Left renal cortex interstitium (tissue), 4 donors: ENCODE measurements at places on chromosomes 4 and X.
A peak's percentile ranks its signal among the peaks of the same experiment; 100 is the strongest.

DNA sequence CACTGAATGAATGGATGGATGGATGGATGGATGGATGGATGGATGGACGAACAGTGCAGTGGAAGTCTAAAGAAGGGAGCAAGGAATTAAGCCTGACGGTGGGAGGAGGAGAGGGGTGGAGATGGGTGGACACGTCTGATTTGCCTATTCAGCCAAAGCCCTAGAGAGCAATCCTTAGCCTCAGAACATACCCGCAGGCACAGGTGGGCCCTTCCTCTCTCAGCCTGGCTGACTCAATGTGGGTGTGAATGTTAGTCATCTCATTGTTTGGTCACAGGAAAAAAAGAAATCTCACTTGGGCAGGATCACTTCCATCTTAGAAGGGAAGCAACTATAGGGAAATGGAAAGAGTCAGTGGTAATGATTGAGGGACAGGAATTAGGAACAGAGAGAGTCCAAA, 165.9 kb downstream of the PJA1 start:
- DNase-seq: no peak

- no peak for DNase-seq
These were observed 1.1 kb downstream of the GTPBP6 start for GRCh38 chrX:317424-318067.

DNA sequence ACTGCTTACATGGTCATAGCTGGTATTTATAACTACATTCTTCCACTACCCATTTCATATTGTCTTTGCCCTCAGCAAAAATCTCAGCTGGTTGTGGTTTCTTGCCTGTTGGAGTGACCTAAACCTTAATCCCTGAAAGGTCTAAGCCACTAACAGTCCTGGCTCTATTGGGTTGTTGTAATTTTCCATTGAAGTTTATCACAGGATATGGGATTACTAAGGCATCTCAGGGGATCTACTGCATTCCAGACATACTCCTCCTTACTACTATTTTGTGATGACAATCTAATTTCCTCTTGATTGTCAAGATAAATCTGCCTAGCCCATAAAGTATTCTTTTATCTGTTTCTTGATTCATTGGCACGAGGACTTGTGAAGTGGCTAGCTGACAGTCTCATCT, 6.2 kb upstream of the OSTC start:
- no peak for DNase-seq

DNA sequence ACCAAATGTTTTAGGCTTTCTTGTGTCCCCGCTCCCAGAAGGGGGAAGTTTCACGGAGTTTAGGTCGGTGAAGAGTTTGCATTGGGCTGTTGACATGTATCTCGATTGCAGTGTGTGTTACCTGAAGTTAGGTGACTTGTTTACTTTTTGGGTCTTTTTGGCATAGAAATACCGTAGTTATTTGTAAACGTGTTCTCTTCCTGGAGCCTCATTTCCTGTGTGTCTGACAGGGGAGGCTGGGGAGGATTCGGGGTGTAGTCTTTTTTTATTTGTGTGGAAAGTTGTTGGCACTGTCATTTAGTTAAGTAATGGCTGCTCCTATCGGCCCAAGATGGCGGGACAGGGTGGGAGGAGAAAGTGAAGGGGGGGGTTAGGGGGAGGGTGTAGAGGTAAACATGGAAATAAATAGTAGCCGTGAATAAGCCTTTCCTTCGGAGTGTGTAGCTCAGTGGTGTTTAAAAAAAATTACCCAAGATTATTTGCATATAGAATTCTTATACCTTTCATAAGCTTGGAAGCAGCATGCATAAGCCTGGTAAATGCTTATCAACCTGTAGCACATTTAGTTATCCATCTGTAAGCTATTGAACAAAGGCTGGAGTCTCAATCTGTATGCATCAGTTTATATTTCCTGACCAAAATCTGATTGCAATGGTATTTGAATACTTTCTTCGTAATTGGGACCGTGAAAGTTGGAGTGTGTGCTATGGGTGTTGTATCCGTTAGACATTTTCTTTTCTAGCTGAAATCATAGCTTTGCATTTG, 1.6 kb downstream of the KDM6A start:
- no peak for DNase-seq

GRCh38 chr4:183757060-183757459, 98.0 kb downstream of the TRAPPC11 start:
- no peak for DNase-seq

DNA sequence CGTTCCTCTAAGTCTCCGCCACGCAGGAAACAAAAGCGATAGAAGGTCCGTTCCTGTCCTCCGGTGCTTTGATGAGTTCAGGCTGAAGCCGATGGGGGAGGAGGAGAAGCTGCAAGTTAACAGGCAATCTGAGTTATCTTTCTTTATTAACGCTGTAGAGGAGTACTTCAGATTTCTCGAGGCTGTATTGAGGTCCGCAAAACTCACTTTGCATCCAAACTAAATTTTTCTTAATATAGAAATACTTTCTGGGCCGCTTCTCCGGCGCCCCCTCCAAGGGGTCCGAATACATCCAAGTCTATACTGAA, 395 bp upstream of the SOWAHB start:
- no peak for DNase-seq

DNA sequence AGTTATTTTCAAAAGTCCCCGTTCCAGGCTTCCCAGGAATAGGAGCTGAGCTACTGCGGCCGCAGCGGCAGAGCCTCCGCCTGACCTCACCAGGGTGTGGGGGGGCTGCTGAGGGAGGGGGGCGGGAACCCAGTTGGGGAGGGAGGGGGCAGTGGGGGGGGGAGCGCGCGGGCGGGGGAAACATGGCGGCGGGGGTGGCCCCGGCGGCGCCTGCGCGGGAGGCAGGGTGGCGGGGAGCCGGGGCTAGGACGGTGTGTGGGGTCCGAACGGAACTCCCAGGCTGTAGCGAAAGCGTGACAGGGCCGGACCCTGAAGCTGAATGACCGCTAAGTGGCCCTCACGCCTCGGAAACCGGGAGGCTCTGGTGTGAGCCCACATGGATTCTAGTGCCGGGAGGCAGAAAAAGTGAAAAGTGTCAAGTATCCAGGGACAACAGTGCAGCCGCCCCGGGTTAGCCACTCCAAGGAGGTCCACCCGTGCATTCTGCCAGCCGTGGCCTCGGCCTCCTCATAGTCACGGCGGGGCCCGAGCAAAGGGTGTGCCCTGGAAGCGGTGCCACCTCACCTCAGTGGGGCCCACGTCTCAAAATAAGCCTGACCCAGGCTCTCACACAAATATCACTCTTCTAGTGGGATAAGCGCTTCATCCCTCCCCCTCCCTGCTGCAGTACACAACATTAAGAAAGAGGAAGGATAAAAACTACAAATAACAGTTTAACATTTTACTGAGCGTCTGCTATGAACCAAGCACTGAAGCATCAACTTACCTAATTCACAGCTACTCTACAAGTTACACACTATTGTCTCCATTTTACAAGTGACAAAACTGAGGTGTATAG, at the start of gene KLHL13:
KLHL13 (minus strand) TSS at position 98 of the 838 bp plus-strand sequence. CDS start 88,337 bp downstream, outside the sequence.
- no peak for DNase-seq

GRCh38 chrX:118448273-118448783, 47.3 kb upstream of the DOCK11 start:
- DNase-seq: no peak

DNA sequence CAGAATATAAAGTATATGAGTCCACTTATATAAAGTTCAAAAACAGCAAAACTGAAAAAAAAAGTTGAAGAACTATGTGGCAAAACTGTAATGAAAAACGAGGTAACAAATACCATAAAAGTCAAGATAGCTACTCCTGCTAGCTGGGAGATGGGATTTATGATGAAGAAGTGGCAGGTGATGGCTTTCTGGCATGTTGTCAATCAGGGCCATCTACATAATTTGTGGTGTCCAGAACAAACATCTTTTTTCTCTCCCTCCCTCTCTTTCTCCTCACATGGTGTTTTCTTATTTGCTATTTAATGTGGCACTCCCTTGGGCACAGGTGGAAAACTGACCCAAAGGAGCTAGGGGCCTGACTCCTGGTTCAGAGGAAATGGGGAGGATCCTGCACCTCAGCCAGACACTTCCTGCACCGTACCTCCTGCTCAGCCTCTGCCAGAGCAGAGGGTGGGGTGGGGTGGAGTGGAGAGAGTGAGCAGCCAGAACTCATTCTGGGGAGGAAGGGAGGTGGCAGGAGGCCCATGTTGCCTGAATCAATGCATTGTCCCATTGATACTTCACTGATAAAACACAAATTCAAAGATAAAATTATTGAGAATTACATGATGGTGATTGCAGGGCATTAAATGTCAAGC, 5.3 kb upstream of the SAP30 start:
- DNase-seq: no peak

GRCh38 chr4:165784672-165785071, 88.4 kb upstream of the TLL1 start:
- no peak for DNase-seq

DNA sequence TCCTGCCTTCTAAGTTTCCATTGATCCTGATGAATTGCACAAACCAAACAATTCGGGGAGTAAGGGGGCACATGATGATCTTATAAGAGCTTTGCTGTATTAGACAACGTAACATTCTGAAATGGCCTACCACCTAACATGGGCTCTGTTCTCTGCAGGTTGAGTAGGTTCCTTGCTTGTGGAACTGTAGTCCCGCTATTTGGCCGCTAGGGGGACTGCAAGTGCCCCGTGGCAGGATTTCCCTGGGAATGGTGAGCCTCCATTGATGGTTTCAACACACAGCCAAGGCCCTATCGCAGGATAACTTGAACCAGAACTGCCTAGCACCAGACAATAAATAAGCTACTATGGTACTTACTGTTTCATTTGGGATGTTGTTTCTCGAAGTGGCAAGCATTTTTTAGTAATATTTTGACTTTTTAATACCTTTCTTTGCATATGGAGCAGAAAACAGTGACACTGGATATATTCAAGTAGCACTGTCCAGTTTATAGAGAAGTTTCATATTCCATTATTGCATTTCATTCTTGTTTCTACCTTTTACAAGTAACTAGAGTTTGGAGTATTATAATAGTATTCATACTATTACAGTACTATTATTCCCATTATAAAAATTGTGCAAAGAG, 11.9 kb downstream of the AR start:
- DNase-seq: no peak

- no peak for DNase-seq
These were observed 70.2 kb downstream of the TBL1X start for GRCh38 chrX:9535101-9535500.

DNA sequence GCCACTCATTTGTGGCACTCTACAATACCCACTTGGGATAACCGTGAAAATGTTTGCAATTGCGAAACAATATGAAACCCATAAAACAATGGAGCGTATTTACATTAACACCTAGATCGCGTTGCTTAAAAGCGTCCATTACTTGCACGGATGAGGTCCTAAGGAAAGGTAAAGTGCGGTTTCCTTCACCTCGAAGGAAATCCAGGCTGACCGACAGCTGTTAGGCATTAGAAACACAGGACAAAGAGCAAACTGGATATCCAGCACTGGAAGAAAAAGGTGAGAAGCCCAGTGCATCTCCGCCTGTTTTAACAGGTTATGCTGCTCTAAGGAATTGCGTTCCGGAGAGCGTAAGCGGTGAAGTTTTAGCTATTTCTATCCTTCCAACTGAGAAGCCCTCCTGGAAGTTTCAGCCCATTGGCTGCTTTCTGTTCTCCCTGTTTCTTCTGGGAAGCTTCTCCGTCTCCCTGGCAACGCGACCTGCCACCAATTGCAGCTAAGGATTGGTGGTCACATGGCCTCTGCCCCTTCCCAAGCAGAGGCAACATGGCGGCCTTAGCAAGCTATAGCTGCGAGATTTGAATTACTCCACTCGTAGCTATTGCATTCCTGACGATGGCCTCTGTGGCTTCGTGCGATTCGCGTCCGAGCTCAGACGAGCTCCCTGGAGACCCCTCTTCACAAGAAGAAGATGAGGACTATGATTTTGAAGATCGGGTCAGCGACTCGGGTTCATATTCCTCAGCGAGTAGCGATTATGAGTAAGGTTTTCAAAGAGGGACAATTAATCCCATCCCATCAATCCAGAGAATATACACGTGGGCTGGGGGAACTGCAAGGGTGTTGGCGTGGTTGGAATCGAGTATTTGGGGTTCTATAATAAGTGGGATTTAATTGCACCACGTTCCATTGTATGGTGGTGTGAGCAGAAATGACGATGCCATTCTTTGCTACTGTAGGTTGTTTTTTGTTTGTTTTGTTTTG, at the start of gene INTU:
INTU (plus strand) TSS at position 538 of the 984 bp plus-strand sequence; CDS start at position 616, 78 bp downstream.
- peak; percentile 82 for DNase-seq
